ENCODE measurements at places on chromosomes 11 and 22.

- DNase-seq: no peak
Measured at GRCh38 chr11:113506893-113507292, 31.7 kb upstream of the DRD2 start.

DNA sequence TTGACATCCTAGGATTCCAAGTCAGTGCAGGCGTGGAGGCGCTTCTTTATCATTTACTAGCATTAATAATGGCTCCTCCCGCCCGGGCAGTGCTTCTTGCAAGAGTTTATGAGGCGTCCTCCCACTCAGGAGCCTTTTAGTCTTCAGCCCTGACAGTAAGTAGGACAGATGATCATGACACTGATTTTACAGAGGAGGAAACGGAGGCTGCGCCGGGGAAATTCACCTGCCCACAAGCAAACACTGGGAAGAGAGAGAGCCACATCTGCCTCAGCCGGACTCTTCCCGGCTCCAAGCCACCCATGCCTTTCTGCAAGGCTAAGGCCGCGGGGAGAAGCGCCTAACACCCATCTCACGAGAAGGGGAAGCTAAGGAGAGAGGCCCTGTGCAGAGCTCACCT is 35.9 kb downstream of the KIAA0930 start:
- no peak for DNase-seq

GRCh38 chr11:21839796-21840195 is 353.1 kb upstream of the ANO5 start:
- no peak for DNase-seq

DNA sequence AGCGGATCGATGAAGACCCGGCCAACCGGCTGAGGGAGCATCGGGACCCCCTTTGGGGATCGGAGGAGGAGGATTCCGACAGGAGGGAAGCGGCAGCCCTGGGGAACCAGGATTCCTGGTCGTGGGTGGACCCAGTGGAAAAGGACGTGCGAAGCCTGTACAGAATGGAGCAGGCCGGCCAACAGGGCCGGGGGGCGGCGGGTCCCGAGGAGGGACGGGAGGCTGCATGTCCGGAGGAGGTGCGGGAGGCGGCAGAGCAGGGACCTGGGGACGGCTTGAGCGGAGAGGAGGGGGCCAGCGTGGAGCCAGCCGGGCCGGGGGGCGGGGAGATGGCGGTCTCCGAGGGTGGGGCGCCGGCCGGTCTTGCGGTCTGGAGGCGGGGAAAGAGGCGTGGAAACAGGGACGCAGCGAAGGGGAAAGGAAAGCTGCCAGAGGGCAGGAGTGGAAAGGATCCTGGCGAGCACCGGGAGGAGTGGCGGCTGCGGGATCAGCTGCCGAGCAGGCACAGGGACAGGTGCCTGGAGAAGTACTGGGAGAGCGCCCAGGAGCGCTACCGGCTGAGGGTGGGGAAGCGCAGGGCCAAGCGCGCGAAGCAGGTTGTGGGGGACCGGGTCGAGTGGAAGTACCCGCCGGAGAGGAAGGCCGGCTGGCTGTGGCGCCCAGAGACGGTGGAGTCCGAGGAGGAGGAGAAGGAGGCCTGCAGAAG is at the start of gene ANO5:
Gene ANO5 (plus strand): TSS at position 444 of the 706 bp plus-strand sequence. CDS start 408 bp downstream, outside the sequence.
- DNase-seq: peak; percentile 37

DNA sequence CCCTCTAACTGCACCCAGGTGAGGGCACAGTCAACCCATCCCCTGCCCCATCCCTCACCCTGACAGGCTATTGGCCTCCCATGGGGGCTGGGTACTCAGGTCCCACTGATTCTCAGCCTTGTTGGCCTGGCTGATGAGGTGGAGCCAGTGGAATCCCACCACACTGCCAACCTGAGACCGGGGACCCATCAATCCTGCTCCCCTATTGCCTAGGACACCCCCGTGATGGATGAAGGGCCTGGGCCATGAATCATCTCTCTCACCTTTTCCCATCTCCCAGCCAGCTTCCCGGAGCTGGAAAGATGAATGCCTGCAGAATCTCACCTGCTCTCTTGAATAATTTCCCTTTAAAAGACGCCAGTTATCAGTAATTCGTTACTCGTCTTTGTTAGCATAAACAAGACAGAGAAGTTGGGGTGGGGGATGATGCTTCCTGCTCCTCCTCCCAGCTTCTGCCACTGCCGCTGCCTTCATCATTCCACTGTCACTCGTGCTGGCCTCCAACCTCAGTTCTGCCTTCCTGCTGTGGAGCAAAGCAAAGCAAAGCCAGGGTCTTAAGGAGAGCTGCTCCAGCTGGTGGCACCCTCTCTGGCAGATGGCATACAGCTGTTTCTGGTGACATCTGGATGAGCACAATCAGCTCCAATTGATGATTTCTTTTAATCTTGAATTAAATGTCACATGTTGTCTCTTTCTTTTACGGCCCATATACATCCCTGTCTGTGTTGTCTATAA is 204.0 kb upstream of the NECTIN1 start:
- DNase-seq: no peak

DNA sequence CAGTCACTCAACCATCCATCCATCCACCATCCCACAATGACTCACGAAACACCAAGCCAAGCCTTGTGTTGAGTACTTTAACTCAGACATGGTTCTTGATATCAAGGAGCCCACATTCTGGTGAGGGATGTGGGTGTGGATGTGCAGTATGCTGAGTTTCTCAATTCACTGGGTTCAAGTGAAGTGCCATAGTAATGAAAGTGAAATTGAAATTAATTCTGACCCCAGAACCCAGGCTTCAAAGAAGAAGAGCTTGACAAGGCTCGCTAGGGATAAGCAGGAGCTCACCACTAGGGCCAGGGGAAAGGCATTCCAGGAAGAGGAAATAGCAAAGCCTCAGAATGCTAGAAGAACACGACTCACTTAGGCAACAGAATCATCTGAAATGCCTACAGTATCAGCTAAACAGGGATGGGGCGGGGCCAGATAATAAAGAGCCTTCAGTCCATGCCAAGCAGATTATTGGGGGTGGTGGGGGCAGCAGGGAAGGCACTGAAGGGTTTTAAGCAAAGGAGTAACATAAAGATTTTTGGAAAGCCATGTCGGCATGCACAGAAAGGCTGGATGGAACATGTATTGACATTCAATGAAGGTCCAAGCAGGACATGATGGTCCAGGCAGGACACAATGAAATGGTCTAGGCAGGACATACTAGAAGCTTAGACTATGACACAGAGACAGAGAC is 37.2 kb downstream of the RTL6 start:
- DNase-seq: no peak

GRCh38 chr11:61141601-61142028 is 19.6 kb downstream of the VPS37C start:
- DNase-seq: no peak

DNA sequence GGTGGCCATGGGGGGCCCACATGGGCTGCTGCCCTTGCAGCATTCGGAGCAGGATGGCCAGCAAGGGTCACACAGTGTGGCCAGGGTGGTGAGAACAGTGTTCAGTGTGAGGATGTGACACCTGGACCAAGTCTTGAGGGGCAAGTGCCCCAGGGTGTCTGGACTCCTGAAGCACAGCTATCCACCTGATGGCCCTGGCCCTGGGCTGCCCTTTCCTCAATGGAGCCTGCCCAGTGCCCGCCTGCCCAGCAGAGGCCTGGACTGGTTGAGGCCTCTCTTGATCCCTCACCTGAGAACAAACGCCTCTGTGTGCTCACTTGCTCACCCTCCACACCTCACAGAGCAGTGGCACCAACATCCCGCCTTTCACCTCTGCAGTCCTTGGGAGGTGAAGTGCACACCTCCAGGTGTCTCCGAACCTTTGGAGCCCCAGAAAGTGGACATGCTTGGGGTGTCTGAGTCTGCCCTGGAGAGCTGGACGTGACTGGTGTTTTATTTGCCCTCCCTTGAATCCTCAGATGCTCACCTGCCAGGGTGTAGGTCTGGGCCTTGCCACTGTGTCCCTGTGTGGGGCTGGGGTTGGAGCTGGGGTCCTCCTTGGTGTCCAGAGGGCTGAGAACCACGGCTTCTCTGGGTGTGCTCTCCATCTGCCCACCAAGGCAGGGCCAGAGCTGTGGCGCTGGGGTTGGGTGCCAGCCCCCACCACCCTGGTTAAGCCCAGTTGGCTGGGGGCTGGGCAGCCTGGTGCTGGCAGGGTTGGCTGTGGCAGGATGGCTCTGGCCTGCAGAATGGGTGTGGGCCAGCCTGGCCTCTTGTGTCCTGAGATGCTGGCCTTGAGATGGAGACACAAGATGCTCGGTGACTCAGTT is 3.8 kb upstream of the MUC2 start:
- DNase-seq: no peak

DNA sequence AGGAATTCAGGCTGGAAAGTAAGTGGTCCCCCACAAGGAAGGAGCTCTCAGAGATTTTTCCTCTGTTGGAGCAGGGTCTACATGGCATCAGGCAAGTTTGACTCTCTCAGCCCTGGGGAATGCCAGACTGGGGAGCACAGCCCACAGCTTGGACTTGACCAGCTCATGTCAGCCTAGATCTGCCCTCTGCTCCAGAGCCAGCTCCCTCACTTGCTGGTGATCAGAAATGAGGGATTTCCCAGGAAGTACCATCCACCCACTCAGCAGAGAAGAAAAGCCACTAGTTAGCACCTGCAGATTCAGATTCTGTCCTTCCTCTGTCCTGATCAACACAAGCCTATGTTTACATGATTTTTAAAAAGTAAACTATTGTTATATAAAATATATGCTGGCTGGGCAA is 13.0 kb downstream of the TALDO1 start:
- DNase-seq: no peak

GRCh38 chr11:117621226-117621625 is 175.8 kb downstream of the DSCAML1 start:
- no peak for DNase-seq

DNA sequence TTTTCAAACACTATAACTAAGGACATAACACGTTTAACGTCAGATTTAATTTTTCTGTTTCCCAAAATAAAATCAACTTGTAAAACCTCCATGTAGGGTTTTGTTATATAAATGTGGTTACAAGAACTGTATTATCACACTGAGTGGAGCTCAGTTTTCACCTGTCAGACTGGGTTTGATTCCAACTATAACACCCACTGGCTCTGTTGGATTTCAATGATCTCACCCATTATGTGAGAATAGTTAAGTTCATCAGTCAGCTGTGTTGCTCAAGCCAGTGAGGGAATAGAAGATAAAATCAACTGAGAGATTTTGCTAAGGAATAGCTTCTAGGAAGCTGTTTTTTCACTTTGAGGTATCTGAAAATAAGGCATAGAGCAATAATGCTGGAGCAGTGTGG is 5.1 kb upstream of the OR52R1 start:
- DNase-seq: no peak

DNA sequence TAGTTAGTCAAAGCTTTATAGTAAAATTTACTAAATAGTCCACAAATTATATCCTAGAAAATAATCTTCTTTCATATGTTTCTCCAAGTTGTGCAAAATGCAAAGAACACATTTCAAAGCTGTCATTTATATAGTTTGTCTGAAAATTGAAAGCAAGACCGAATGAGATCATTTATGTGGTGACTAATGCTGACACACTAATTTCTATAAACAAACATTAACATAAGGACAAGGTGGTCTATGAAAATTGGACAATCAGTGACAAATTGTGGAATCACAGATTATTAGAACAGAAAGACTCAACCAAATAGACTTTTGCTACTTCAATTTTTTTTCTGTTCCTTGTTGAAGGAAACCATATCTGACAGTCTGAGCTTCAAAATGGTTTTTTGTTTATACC is 1056.1 kb downstream of the LRRC4C start:
- no peak for DNase-seq

GRCh38 chr11:68948935-68949334 is 31.9 kb downstream of the MRGPRD start:
- no peak for DNase-seq

GRCh38 chr11:44376423-44376822 is 66.5 kb upstream of the ALX4 start:
- DNase-seq: no peak

DNA sequence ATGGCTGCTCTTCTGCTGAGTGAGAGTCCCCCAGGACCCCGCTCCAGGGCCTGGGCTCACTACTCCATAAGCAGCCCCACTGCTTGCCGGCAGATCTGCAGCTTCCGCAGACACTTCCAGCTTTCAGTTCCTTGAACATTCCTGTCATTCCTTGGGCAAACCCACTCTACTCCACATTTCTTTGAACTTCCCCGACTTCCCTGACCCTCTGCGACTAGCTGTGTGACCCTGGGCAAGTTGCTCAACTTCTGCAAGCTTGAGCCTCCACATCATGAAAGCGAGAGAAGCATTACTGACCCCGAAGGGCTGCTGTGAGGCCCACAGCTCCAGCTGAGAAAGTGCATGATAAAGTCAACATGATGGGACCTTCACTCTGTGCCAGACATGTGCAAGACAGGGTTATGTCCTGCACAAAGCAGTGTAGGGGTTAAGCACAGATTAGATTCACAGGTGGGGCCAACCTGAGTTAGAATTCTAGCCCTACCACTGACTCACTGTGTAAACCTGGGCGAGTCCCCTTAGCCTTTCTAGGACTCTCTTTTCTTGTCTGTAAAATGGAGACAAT is 51.8 kb downstream of the THAP12 start:
- DNase-seq: no peak

DNA sequence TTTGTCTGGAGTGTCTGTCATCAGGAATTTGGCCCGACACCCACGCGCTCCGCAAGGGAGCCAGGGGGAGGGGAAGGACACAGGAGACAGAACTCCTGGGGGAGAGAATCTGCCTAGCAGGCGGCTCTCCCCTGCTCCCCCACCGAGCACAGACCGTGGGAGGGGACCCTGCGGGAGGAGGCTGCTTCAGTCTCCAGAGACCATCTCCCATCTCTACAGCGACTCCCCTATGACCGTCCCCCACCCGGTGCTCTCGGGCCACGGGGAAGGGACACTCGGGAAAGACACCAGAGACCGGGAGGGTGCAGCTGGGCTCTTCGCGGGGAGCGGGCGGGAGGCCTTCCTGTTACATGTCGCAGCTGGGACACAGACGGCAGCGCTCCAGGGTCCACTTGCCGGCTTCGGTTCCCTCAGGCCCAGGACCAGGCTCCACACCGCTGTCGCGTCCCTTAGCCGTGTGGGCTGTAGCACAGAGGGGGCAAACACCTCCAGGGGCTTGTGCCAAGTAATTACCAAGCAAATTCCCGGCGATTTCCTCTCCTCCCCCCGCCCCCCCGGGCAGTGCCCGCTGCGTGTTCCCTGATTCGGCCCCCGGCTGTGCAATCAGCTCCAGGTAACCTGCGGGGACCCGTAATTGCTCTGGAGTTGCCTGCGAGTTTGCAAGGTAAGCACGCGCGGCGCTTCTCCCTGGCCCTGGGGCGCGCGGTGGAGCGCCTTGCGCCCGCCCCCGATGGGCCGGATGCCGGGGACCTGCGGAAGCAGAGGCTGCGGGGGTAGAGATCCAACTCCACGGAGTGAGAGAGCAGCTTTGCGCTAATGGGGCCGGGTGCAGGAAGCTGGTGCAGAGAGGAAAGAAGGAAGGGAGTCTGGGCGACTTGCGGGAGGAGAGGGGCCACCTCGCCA is 155.1 kb upstream of the CADM1 start:
- DNase-seq: no peak

GRCh38 chr22:46602025-46602424 is 18.2 kb upstream of the GRAMD4 start:
- no peak for DNase-seq

- no peak for DNase-seq
Measured at GRCh38 chr22:34851918-34852662, 213.9 kb upstream of the ISX start.

DNA sequence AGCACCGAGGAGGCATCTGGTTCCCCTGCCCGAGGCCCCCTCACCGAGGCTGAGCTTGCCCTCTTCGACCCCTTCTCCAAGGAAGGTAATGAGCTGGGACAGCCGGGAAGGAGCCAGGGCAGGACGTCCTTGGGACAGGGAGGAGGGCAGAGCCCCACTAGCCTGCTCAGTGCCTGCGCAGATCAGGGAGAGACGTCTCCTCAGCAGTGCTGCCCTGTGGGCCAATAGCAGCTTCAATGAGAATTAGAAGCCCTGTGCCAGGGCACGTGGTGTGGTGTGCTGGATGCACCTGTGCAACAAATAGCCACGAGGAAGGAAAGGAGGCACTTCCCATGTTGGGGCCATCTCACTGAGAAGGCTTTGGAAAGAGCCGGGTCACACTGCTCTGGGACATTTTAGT is 5.4 kb upstream of the SAC3D1 start:
- DNase-seq: no peak

Measured in T1000 (cell line).